ENCODE measurements at places on chromosomes 3 and 15. TPM values are rescaled to one million over a fixed set of nuclear protein-coding genes. Genes with fewer than 3 reads are reported as not detected.

GOLGA8A gene
- 11.6 TPM for total RNA-seq

TGM4 gene
- total RNA-seq: 0.17 TPM

NAALADL2 gene
- total RNA-seq: 2.6 TPM

SNURF gene
- 1.5 TPM for total RNA-seq

KNG1 gene
- total RNA-seq: not detected

Data from pericardium fibroblast (primary cell).